DMS53 (cell line): ENCODE measurements at places on chromosomes 1 and 21.
A peak's percentile ranks its signal among the peaks of the same experiment; 100 is the strongest.

- DNase-seq, result no peak
Observed at GRCh38 chr1:77230051-77230450, 10.8 kb upstream of the PIGK start.

- DNase-seq, result no peak
Observed at GRCh38 chr1:84869720-84870119, 23.3 kb downstream of the LPAR3 start.

- DNase-seq, result no peak
Observed at GRCh38 chr1:230575886-230576500, 66.3 kb upstream of the COG2 start.

DNA sequence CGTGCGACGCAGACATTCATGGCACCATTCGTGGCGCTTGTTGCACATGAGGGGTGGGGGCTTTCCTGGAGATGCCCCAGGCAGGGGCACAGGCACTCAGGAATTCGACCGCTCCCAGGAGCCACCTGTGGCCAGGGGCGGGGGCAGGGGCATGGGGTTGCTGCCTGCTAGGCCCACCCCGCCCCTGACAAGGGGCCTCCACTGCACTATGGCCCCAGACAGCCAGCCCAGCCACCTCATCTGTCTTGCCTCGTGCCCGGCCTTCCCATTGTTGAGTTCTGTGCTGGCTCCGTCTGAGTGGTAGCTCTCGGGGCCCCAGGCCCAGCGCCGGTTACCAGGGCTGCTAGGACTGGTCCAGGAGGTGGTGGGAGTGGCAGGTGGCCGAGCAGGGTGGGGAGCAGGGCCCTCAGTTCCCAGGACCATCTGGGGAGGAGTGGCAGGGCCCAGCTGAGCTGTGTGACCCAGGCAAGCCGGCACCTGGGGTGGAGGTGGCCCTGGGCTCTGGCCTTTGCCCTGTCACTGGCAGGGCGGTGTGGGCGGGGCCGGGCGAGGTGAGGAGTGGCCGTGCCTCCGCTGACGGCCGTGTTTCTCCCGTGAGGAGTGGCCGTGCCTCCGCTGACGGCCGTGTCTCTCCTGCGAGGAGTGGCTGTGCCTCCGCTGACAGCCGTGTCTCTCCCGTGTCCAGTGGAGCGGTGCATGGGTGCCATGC is 1.9 kb downstream of the PLCH2 start:
- peak; percentile 59 for DNase-seq

GRCh38 chr1:153827168-153827964 is 52.2 kb downstream of the SLC27A3 start:
- DNase-seq, result no peak

GRCh38 chr1:1968767-1969504 is 34.6 kb downstream of the CFAP74 start:
- no peak for DNase-seq

GRCh38 chr1:152501704-152502103 is 8.9 kb upstream of the LCE5A start:
- peak; percentile 10 for DNase-seq

DNA sequence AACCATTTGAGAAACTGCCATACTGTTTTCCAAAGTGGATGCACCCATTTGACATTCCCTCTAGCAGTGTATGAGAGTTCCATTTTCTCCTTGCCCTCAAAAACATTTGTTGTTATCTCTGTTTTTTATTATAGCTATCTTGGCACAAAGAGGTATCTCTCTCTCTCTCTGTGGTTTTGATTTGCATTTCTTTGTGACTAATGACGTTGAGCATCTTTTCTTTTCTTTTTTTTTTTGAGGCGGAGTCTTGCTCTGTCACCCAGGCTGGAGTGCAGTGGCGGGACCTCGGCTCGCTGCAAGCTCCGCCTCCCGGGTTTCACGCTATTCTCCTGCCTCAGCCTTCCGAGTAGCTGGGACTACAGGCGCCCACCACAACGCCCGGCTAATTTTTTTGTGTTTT is 17.4 kb upstream of the ZMYM6 start:
- DNase-seq, result no peak

DNA sequence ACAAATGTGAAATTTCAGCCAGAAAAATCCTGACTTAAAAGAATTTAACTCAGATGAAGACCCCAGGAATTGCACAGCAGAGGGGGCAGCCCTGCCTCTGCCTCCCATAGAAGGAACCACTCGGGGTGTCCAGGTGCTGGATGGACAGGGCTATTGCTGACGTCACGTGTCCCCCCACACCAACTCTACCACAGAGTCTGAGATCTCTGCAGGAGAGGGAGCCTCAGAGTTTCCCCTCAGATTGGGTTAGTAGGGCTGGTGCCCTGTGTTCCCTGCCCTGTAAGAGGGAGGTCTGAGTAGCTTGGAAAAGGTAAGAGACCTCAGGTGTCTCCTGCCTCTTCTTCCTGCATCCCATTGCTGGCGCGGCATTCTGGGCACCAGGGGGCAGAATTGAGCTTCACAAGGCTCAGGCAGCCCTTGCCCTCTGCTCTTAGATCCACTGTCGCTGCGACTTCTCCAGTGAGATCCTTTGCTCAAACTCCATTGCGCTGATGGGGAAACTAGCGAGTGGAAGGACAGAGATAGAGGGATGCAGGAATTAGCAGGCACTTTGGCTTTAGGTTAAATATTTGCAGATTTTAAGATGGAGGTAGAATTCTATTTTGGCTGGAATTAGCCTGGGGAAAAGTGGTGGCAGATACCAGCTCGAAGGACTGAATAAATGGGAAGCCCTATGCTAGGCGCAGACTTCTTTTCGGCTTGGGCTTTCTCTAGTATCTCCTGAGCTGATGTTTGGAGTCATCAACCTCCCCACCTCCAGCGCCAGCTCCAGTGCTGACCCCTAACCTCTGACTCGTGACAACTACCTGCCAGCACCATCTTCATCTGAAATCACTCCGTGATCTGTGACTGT is 42.8 kb upstream of the DMBX1 start:
- DNase-seq, result peak; percentile 97

GRCh38 chr1:163826500-163826899 is 504.7 kb downstream of the NUF2 start:
- peak; percentile 89 for DNase-seq

DNA sequence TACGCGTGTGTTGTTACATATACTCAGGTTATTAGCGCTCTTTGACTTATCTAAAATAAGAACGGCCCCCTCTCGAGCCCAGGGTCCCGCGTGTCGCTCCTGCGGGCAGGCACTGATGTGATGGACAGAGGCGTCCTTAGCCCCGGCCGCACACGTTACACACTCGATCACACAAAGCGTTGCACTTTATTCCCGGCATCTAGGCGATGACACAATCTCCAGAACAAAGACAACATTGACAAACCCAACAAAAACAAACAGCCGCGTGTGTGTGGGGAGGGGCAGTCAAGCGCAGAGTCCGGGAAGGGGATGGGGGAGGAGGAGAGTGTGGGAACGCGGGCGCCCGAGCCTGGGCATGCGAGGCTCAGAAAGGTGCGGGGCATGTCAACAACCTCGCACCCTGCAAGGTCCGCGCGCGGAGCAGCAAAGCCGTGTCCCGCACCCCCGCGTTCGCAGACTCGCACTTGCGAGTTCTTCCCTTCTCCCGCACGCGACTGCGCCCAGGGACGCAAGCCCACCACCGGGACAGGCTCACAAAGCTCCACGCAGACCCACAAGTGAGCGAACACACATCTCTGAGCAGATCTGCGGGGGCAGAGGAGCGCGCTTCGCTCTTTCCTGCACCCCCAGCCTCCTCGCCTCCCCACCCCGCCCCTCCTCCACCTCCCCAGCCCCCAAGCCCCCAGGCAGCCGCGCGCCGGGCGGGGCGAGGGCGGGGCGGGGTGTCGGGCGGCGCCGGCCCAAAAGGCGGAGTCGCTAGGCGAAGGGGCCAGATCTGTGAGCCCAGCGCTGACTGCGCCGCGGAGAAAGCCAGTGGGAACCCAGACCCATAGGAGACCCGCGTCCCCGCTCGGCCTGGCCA is at the start of gene EFNA1:
Gene EFNA1 (plus strand): TSS at position 772 of the 862 bp plus-strand sequence. CDS start 102 bp downstream, outside the sequence.
- DNase-seq, result peak; percentile 94

- no peak for DNase-seq
Observed at GRCh38 chr1:202677433-202677832, 32.8 kb downstream of the SYT2 start.
